COR-L47 (cell line): ENCODE measurements at places on chromosomes 11 and 22.

DNA sequence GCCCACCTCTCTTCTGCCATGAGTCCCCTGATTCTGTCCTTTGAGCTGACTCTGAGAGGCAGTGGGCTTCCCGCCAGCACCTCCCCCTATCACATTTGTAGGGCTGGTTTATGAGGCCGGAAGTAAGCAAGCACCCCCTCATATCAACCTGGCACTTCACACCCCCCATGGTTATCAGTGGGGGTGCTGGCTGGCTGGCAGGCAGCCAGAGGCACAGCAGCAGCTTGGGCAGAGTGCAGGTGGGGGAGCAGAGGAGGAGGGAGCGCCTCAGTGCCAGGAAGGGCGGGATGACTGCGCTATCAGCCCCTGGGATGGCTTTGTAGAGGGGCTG lies 22.9 kb upstream of the CHRM4 start:
- peak; percentile 94 for DNase-seq

GRCh38 chr11:28863422-28863821 lies 755.2 kb downstream of the METTL15 start:
- no peak for DNase-seq

GRCh38 chr11:65590240-65590738 lies 5.3 kb downstream of the KCNK7 start:
- DNase-seq = peak; percentile 53

DNA sequence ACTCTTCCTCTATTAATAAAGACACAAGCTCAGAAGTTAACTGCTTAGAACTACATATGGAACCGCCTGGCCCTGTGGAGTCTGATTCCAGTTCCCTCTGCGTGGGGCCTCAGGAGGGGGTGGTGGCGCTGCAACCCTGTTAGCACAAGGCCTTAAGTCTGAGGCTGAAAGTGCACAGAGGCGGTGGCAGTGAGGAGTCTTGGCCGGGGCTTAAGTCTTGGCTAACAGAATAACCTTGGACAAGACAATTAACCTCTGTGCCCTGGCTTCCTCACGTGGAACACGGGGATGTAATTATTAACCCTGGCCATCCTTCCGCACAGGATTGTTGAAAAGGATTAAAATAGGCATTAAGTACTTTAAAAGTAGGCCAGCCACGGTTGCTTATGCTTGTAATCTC lies 191.5 kb downstream of the CEP164 start:
- DNase-seq = no peak

DNA sequence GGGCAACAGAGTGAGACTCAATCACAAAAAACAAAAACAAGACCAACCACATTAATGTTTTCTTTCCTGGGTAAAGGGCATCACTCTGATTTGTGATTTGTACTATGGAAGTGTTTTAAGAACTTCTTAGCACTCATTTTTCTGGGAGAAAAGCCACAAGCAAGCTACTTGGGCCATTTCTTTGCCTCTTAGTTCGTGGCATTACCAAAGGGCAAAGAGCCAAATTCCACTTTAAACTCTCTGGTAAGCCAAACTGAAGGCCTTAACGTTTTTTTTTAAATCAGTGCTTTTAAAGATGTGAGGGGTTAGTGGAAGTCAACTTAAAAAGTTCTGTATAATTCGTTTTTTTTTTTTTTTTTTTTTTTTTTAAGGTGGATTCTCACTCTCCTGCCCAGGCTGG lies 36.9 kb downstream of the CAT start:
- DNase-seq = no peak

GRCh38 chr22:25025491-25026400 lies 73.2 kb downstream of the KIAA1671 start:
- DNase-seq = no peak
